Activated CD4-positive, alpha-beta T cell treated with anti-CD3 and anti-CD28 coated beads, Interleukin-2, Interleukin-4, amounts not matched to agents 100 ng/mL and 50 ng/mL, durations not matched to agents 16 hours and 8 hours (primary cell): ENCODE measurements at places on chromosomes 2 and 18.

DNA sequence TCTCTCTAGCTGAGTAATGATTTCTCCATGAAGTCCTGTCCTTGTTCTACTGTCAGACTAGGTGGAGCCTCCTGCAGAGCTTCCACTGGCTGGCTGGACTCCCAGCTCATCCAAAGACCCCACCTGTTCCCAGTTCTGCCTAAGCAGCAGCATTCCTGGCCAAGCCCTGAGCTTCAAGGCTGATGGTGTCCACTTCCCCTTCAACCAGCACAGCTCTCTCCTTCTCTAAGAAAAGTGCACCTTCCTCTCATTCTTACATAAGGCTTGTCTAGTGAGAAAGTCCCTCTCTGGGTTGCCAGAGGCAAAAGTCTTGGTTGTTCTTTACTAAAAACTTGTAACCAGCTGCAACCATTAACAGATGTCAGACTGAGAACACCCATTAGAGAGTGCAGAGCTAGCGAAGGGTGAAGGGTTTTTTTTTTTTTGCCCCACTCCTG is 58.9 kb downstream of the CXCR4 start:
- no peak for DNase-seq

DNA sequence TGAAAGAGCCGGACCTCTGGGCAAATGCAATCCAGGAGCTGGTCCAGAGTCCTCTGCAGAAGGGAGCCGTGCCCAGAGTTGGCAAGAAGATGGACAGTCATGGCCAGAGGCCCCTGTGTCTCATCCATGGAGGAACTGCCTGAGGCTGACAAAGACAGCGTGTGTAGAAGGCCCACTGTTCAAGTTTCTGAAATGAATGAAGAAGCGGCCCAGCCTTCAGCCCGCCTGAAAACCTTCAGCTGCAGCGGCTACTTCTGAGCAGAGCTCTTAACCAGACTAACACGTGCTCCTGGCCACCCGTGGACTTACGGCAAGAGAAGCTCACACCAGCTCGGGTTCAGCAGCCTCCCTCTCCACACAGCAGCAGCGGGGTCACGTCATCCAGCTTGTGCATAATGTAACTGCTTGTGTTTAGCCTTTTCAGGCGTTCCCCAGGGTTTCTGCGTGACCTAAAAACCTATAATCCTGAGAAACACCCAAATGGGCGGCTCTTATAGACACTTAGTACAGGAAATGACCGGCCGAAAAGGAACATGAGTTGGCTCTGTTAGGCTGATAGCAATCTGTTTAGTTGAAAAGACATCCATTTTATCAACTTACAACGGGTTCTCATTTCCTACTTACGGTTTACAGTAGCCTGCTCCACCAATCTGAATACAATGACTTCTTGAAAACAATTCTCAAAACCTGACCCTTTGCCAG is at the start of gene FAM124B:
Gene FAM124B (minus strand): TSS at position 467 of the 702 bp plus-strand sequence. CDS start 339 bp downstream, at position 128.
- DNase-seq, result peak; percentile 22

DNA sequence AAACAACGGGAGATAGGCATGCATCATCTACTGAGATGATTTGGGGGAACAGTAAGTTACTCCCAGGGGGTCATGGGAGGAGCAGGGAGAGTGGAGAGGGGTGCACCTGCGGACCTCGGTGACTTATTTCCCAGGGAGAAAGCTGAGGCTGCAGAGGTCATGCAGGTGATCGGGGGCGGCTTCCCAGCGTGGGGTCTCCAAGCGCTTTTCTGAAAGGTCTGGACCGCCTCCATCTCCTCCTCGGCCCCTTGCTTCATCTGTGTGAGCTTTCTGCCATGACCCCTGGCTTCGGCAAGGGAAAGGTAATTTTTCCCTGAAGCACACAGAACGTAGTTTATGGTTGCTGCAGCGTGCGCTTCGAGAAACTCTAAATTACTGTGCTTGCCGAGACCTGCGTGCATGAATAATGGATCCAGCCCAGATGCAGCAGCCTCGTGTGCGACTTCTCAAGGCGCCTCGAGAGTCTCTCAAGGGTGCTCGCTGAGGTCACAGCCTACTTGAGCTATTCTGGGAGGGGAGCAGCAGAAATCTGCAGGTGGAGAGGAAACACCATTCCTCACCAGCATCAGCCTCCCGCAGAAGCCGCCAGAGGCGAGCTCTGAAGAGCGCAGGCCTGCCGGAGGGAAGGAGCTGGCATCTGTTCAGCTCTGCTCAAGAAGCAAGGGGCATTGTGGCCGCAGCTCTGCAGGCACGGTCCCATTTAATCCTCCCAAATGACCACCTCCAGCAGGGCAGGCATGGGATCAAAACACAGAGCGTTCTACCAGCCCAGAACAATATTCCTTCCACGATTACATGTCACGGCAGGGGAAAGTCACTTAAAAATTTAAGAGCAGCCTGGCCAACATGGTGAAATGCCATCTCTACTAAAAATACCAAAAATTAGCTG is 308.4 kb upstream of the MYT1L start:
- DNase-seq, result no peak

DNA sequence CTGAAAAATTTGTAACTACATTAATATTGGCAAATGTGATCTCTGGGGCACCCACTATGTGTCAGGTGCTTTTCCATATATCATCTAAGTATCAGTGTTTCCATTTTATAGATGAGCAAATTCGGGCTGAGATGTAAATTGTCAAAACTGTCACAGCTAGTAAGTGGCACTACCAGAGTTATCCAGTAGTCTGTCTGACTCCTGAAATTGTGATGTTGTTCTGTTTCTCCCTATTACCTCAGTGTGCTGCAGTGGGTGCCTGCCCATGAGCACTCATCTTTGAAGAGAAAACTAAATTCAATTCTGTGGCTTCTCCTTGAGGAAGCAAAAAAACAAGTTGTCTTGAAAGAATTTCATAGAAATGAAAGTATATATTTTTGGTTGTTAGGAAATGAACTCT is 467.4 kb upstream of the FANCL start:
- DNase-seq, result no peak

DNA sequence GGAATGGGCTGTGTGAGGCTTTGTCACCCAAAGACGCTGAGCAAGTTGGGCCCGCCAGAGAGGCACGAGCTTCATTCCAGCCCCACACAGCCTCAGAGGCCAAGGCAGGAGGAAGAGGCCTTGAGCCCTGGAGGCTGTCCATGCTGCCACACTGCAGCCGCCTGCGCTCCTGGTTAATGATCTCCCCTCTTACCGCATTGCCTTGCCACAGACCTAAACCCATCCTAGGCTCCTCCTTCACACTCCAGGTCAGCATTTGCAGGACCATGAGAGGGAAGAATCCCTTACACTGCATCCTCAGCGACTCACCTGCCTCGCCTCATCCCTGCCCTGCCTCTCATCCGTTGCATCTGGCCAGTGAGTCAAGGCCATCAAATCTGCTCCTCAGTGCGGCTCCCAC is 24.6 kb downstream of the KIF3C start:
- DNase-seq, result no peak

DNA sequence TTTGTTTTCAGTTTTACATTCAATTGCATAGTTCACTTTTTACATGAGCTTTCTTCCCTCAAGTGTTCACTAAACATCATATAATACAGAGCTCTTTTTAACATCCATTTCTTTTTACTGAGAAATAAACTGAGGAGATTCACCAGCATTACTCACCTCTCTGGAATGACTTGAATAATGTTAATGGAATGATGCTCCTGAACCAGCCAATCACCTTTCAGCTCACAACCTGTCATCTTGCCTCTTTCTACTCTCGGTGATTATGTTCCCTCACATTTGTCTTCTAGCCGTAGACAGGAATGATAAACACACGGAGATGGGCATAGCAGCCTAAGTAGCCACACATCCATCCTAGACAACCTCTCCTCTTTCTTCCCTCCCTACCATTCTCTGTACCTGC is 301.7 kb downstream of the PAX3 start:
- DNase-seq, result no peak

DNA sequence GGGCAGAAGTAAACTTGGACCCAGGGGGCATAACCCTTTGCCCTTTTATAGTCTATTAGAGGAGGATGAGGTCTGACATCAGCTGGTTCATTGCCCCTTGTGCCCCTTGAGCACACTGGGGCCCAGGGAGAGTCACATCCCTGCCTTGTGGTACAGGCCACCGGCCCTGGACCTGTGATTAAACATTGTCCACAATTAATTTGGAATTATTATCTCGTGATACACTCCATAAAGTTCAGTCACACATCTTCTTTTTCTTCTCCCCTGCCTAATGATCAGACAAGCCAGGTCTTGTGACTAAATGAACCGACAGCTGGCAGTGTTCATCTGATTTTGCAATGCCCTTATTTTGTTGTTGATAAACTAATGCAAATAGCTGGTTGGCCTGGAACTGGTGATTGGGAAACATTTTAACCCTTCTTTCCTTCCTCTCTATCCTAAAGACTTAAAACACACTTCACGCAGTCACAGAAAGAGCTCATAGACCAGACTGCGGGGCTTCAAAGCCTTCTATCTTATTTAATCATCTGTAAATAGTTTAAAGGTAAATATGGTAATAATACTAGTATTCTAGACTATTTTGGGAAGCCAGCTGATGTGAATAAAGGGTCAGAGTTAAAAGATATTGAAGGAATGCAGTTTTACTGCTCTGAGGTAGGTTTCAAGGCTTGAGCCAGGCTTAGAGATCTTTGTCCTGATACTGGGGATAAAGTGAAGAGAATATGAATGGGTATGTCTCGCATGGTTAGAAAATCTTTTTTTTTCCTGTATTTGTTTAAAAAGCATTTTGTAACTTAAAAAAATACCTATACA is 13.4 kb downstream of the IL1R1 start:
- DNase-seq, result no peak

DNA sequence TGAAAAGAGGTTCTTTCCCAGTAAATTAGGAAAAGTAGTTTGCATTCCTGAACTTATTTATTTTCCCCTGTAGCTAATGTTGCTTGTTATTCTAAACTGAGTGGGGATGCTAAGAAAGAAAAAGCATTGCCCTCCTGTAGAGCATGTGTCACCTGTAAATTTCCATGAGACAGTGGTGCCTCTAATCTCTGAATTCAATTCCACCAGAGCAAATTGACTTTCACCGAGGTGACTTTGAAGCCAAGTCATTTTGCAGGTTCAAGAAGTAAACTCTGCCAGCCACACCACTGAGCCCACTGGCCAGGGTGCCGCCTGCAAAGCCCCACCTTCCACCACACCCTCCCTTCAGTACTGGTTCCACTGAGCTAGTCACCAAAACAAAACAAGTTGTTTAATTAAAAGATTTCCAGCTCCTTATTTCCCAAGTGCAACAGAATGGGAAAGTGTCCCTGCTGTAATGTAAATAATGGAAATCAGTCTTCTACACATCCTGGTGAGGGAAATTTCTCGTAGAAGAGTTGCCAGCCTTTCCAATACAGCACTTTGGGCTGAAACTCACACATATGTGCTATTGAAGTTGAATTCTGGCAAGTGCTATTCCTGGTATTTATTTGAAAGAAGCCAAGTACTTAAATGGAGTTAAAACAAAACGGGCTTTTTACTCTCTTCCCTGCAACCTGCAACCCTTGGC is 254.8 kb downstream of the RNF152 start:
- no peak for DNase-seq
